Fibroblast of upper back skin (primary cell): ENCODE measurements at places on chromosomes 6 and 20.

- no peak for DNase-seq
Observed at GRCh38 chr20:48623176-48623905, 204.5 kb downstream of the PREX1 start.

DNA sequence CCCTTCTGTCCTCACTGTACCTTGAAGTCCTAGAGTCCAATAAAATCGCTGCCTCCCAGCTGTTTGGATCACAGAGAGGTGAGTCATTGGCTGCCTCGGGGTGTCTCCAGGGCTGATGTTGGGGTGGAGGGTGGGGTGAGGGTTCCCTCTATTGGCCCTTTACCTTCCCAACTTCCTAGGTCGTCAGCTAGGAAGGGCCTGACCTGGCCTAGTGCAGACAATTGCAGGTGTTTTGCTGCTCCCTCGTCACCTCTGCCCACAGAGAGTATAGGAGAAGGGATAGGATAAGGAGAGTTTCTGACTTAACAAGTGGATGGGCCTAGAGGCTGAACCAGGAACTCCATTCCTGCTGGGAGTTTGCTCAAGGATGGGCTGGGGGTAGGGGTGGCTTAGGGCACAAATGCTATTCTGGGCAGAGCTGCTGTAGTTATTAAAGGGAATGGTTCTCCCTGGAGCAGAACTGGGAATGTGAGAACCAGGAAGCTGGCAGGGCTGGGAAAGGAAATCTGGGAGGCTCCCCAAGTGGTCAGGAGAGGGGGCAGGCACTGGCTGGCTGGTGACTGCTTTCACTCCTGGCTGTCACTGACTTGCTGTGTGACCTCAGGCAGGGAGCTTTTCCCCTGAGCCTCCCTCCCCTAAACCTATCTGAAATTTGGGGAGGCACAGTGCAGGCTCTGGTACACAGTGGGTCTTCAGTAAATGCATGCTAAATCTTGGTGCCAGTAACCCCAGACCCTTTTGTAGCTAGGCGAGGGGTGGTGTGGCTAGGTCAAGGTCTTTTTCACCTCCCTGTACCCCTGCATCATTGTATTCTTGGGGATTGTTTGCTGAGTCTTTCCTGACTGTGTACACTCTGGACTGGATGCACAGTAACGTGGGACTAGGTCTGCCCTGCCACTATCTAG, 1.5 kb downstream of the TP53INP2 start:
- no peak for DNase-seq

- DNase-seq, result peak; percentile 48
Observed at GRCh38 chr6:32940656-32941213, at the start of gene HLA-DMB. TSS of gene HLA-DMB (minus strand) at chr6:32941028. CDS start at chr6:32940807, 221 bp downstream.

- DNase-seq, result no peak
Observed at GRCh38 chr20:37313546-37314091, 24.2 kb downstream of the MANBAL start.

GRCh38 chr6:147486683-147487082, 21.8 kb upstream of the SAMD5 start:
- no peak for DNase-seq

- no peak for DNase-seq
Observed at GRCh38 chr6:1865585-1865984, 255.9 kb downstream of the FOXC1 start.

GRCh38 chr6:24524805-24525204, 30.0 kb downstream of the ALDH5A1 start:
- DNase-seq, result peak; percentile 37

- no peak for DNase-seq
Observed at GRCh38 chr20:3694864-3695263, 13.1 kb upstream of the ADAM33 start.

DNA sequence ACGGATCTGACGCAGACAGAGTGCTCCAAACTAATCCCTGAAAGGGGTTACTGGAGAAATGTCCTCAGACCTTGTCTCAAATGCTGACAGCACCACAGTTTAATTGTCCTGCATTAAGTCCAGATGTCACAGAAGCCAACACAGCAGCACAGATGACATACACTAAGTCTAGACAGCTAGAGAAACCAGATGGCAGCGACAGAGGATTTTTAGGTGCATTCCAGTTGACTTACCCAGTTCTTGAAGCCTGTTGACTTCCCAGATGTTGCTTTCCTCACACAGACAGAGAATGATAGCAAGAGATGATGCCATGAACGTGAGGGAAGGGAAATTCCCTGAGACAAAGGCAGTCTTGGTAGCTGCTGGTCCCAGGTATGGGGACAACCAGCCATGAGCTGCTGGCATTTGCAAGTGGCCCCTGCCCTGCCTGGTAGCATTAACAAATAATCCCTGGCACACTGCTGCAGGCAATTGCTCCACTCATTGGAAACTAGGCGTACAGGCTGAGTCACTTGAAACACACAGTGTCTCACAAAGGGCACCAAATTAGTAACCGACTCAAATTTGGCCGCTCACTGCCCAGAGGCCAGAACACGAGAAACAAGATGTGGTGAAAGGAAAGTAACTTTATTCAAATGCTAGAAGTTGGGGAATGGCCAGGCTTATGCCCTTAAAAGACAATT, 52.2 kb downstream of the ADGB start:
- no peak for DNase-seq

GRCh38 chr20:5024103-5024502, 22.8 kb upstream of the SLC23A2 start:
- DNase-seq, result no peak

GRCh38 chr20:13784271-13784892, 337 bp downstream of the ESF1 start:
- DNase-seq, result no peak

DNA sequence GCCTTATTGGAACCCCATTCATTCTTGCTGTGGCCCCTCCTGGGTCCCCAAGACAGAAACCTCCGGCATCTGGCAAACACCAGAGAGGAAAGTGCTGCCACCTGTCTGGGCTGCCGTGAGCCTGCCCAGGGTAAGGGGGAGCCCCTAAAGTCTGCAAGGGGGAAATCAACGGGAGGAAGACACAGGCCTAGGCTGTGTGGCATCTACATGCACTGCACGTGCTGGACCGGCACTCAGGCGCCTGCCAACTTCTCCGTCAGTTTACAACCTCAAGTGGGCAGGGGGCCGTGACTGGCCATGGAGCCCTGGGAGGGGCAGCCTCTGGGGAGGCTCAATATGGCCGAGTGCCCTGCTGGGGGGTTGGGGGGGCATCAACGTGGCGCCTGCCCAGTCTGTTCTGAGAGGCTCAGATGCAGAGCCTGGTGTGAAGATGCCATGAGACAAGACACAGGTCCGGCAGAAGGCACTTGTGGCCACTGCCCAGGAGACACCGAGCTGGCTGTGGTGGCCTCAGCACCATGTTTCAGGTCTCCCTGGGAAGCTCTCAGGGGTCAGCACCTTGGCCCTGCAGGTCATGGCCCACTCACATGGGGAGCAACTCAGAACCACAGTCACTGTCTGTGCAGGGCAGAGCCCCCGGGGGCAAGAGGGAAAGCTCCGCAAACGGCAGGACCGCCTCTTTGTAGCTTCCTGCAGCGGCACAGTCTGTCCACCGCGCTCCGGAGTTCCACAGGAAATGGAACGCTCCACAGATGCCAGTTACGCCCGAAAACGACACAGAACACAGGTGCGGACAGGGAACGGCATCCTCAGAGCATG, 8.4 kb downstream of the UCKL1 start:
- DNase-seq, result no peak

DNA sequence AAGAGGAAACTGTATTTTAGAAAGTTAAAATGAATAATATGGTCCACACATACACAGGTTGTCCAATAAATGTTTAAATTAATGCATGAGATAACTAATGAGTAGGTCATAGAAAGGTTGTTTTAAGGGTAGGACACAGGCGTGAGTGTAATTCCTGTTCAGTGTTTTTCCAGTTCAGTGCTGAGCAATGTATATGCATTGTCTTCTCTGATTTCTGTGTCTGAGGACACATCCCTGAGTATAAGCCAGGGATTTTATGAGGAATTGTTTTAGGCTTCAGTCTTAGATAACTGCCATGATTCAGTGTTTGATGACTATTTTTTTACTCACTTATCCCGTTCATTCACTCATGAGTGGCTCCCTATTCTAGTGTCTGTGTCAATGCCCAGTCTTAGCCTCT, 298.5 kb upstream of the TBX18 start:
- no peak for DNase-seq
